NCI-H187 (cell line): ENCODE measurements at places on chromosomes 6 and 20.

- no peak for DNase-seq
These were observed 99.4 kb downstream of the EYA4 start for GRCh38 chr6:133340557-133340956.

DNA sequence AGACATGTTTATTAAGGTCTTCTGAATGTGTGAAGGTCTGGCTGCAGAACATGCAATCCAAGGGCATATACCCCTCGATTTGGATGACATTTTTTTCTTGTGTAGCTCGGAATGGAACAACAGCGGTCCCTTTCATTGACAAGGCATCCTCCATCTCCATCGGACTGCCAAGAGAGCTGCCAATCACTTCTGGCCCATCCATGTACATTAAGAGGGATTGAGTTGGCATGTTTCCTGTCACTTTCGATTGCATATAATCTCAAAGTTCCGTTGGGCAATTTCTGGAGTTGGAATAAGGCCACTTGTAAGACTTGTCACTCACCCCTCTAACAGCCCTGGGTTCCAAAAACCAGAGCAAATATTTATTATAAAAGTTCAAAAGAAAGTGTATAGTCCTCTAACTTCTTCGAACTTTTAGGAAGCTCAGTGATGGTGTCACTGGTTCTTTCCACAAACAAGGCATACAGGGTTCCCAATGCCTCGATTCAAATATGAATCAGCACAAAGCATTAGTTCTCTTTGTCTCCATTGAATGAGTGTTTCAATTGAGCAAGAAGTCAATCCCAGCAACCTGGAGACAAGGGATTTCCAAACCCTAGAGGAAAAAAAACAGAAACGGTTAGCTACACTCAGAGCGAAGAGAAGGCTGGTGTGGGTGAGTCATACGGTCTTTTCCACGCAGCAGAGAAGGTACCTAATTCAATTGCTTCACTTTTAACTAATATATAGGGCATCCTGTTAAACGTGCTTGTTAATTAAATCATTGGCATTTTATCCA is 10.9 kb downstream of the ZNF217 start:
- no peak for DNase-seq

DNA sequence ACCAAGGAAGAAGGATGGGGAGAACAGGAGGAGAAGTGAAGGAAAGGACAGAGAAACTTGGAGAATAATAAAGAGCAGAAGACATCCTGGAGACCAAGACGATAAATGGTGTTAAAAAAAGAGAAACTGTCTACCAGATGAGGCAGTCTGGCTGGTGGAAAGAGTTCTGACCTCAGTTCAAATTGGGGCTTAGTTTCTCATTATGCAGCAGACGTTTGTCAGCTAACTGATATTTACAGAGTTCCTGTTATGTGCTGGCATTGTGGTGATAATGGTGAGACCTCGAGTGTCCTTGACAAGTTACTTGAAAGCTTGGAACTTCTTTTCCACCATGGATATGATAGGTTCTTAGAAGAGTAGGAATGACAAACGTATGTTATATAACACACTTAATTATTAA is 142.7 kb downstream of the LRRC1 start:
- no peak for DNase-seq

DNA sequence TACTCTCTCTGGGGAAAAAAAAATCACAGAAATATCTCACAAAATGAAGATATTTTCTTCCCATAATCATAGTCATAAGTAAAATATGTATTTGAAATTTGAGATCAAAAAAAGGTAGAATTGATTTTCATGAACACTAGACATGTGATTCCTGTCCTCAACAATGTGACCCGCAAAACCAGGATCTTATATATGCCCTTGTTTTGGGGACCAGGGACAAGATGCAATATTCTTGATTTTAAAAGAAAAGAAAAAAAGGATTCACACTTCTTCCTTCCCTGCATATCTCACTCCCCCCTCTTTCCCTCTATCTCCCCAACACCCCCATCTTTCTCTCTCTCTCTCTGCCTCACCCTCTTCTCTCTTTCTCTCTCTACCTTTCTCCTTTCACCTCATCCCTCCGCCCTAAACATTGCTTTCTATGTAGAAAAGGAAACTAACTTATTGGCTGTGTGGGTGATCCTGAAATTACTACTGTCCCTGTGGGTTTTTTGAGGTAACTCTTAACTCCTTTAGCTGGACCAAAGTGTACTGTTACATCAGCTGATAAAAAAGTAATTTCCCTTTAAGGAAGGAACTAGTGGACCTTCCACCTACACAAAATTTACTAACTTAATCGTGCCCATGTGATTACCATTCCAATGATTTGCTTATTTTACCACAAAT is 85.6 kb downstream of the AIG1 start:
- no peak for DNase-seq

GRCh38 chr20:25466846-25467245 is 59.4 kb downstream of the GINS1 start:
- DNase-seq = no peak

GRCh38 chr6:121873595-121873994 is 438.1 kb downstream of the GJA1 start:
- no peak for DNase-seq

GRCh38 chr20:20741087-20742045 is 28.9 kb upstream of the RALGAPA2 start:
- peak; percentile 45 for DNase-seq

- DNase-seq = no peak
These were observed 1211.1 kb upstream of the GJE1 start for GRCh38 chr6:140921366-140922226.

GRCh38 chr6:7974938-7975763 is 64.6 kb upstream of the TXNDC5 start:
- DNase-seq = no peak

DNA sequence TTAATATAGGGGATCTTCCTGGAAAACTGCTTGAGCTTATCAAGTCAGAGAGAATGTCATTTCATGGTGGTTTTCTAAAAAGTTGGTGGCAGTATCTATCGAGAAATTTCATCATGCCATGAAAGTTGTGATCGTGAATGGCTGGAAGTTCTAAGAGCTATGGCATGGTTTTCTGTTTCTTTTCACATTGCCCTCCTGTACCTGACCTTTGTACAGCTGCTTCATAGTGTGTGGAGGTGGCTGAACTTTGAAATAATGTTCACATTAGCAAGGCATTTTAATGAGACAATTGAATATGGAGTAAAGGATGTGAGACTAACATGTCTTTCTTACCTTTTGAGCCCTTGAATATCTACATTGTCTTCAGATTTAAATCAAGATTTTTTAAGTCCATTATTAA is 278.2 kb upstream of the ID4 start:
- no peak for DNase-seq

- DNase-seq = no peak
These were observed 184.2 kb downstream of the PHF3 start for GRCh38 chr6:63819831-63820230.

- no peak for DNase-seq
These were observed 13.1 kb downstream of the CST7 start for GRCh38 chr20:24962182-24962492.

DNA sequence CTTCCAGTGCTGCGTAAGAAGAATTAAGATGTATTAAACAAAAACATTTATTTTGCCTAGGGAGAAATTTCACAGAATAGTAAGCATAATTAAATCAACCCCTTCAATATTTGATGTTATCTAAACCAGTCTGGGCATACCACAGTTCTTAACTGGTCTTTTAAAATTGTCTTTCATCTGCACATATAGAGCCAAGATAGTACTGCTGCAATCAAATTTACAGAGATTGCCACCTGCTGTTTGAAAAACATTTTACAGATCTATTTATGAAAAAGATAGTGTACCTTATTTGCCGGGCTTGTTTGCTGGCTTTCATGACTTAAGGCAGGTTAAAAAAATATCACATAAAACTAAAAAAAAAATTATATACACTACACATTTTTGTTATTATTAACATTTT is 323.2 kb downstream of the ADGRB3 start:
- DNase-seq = no peak

DNA sequence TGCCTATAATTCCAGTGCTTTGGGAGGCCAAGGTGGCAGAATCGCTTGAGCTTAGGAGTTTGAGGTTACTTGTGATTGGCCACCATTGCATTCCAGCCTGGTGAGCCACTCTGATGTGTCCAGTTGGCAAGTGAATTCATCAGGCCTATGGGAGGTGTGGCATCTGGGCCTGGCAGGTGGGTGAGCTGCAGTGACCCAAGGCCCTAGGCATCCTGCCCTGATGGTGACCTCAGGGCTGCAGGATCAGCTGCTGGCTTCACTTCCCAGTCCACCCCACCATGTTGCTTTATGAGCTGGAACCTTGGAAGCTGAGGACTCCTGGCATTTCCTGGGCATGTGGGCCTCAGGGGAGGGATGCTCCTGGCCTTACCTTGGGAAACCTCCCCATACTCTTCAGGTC is 20.5 kb downstream of the RSPH9 start:
- DNase-seq = no peak

- DNase-seq = no peak
These were observed 72.4 kb downstream of the FGD2 start for GRCh38 chr6:37077905-37078296.

DNA sequence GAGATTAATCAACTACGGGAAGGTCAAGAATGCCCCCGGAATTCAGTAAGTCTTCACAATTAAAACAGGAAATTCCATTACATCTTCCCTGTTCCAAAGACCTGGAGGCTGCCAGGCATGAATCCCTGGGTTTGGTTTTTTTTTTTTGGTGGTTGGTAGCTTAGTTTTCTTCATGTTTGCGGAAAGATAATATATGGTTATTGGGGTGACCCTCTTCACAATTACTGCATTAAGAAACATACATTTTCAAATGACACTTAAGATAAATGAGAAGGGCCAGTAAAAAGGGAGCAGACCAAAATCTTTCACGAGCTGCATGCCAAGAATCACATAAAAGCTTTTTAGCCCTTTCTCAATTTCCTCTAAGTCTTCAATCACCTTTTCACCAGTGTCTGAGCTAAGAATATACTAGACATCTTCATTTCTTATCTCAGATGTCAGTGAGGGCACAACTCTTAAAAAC is 64.0 kb downstream of the KIF13A start:
- DNase-seq = no peak

DNA sequence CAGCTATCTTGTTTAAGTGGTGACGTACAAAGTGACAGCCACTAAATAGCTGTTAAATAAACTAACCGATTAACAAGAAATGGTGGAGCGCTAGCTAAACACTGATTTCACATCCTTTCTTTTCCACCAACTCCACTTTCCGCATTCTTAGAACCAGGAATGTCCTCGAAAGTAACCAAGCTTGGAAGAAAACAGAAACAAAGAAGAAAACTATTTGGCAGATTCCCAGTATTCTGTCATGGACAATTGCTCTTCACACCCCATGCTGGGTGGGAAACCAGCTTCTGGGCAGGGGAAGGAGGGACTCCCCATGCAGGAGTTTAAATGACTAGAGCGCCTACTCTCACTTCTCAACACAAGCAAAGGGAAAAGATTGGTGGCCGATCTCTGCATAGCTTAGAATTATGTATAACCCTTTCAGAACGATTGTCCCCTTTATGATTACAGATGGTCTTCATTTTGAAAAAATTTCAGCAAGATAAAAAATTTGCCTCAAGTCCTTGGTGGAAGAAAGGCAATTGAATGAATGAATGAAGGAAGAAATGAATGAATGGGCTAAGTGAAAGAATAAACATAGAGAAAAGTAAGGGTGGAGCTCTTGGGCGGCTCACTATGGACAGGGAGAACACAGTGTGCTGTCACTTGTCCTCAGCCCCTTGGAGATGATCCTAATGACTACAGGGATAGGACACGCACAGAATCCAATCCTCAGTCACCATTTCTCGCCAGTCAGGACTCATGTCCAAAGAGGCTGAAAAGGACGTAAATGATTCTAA is 148.7 kb upstream of the NEDD9 start:
- DNase-seq = no peak

DNA sequence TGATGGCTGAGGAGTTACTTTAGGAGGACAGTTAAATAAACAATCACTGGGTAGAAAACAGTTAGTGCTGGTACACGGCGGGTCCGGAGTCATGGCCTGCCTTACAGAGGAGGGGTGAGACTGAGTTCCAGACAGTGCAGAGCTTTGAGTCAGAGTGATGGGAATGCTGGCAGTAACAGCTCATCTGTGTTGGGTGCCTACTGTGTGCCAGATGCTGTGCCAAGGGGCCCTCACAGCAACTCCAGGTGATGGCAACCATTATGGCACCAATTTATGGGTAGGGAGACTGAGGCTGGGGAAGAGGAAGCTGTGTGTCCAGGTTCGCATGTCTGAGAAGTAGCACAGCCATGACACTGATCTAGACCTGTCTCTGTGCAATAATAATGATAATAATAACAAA is 132.6 kb downstream of the CEBPB start:
- no peak for DNase-seq

DNA sequence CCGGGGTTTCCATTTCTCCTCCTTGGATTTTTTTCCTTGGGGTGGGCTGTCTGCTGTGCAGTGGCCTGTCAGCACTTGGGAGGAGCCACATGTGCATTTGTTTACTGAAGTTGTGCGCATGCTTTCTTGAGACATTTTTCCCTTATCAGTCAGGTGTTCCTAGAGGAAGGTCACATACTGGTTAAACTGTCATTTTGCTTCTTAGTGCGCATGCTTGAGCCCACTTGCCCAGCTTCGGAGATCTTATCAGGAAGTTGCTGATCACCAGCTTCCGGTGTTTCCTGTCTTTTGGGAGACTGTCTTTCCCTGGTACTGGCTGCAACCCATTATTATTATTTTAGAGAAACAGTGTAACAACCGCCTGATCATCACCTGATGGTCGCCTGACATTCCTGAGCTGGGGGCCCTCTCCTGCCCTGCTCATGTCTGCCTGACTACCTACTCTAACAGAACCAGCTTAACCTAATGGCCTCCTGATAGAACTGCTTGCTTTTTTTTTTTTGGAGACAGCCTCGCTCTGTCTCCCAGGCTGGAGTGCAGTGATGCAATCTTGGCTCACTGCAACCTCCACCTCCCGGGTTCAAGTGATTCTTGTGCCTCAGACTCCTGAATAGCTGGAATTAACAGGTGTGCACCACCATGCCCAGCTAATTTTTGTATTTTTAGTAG is 378 bp upstream of the ERVFRD-1 start:
- no peak for DNase-seq

- no peak for DNase-seq
These were observed 108.6 kb upstream of the EYA4 start for GRCh38 chr6:133132466-133132971.

GRCh38 chr6:48825501-48826151 is 637.4 kb downstream of the MMUT start:
- no peak for DNase-seq

DNA sequence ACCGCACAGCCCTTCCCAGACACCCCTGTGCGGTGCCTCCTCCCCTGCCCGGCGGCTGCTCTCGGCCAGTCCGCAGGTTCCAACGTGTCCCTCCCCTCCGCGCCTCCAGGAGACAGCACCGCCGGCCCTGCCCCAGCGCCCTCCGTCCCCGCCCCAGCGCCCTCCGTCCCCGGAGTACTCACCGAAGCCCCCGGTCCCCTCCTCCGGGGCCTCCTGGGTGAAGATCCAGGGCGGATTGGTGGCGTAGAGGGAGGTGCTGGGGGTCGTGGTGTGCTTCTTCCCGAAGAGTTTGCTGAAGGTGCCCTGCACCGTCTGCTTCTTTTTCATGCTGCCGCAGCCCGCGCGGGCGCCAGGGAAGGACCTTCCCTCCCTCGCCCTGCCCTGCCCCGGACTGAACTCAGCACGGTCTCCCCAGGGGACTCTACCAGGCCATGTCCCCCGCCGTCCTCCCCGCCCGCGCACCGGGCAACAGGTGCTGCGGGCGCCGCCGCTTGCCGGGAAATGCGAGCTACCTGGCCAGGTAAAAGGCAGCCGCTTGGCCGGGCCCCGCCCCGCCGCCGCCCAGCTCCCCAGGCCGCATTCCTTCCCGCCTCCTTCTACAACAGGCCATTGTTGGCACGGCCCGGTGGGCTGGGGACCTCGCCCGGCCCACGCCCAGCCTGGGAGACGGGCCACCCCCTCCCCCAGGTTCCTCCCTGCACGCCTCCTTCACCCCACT is at the start of gene C6orf132:
TSS of gene C6orf132 (minus strand) at position 503 of the 718 bp plus-strand sequence. CDS start at position 327, 176 bp downstream.
- peak; percentile 2 for DNase-seq

- DNase-seq = no peak
These were observed 67.4 kb upstream of the XRN2 start for GRCh38 chr20:21235484-21236445.
